ENCODE measurements at places on chromosomes 1 and 21.

- H3K27me3 ChIP-seq, result no peaks in the 10 kb centered on the region
- H3K27ac ChIP-seq, result no peak overlapping the region
- no peak for DNase-seq
- H3K36me3 ChIP-seq, result no peaks in the 10 kb centered on the region
- H3K4me1 ChIP-seq, result no peaks in the 10 kb centered on the region
- no peak overlapping the region for H3K4me3 ChIP-seq
These were observed 228.8 kb downstream of the COL11A1 start for GRCh38 chr1:102879439-102879993.

GRCh38 chr1:212916481-212917133 is 33.7 kb upstream of the VASH2 start:
- H3K4me3 ChIP-seq, result peak overlapping the region; percentile 29
- H3K4me1 ChIP-seq, result no peaks in the 10 kb centered on the region
- no peak overlapping the region for H3K27ac ChIP-seq
- H3K36me3 ChIP-seq, result no peaks in the 10 kb centered on the region
- peak; percentile 55 for DNase-seq

DNA sequence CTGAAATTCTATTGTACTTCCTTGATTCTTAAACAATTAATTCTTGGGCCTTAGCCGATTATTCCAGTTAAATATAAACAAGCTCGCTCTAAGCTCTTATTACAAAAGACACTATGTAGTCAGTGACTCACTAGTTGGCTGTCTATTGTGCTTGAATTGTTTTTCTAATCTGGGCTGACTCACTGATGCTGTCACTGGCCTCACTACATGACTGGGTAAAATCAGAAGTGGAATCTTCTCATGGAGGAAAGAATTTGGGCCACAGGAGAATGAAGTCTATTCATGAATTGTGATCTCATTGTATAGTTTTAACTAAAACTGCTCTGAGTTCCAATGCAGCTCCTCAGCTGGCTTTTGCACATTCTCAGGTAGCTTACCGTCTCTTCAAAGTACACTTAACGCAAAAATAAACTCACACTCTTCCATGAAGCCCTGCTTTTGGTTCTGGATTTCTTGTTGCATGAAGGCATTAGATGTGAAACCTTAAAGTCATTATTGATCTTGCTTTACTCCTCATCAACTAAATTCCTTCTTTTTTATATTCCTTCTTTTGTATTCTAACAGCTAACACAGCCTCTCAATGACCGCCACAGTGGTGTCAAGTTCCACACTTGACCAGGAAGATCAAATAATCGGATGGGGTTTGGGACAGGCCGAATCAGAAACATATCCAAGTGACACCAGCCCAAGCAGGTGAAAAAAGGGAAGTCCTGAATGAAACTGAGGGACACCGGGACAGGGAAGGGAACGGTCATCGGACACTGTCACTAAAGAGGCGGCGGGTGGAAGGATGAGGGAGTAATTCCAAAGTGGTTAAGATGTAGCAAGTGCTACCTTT is 80.9 kb upstream of the LBR start:
- no peaks in the 10 kb centered on the region for H3K27me3 ChIP-seq
- no peak overlapping the region for H3K27ac ChIP-seq
- peak; percentile 23 for DNase-seq
- no peak overlapping the region for H3K4me3 ChIP-seq

DNA sequence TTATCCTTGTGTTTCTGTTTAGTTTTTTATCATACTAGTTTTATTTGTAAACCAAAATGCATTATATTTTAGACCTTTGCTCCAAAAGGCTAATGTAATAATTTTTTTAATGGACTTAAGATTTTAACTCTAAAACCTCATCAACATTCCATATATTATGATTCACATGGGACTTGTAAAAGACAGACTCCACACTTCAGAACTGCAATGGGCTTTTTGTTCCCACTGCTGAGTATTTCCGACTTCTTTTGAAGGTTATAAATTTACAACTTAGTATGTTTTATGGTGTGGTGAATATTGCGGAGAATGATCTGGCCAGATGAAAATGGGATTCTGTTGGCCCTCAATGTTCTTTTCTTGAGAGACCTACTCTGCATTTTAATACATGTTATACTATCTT is 678.5 kb downstream of the USP25 start:
- no peaks in the 10 kb centered on the region for H3K36me3 ChIP-seq
- DNase-seq, result no peak
- H3K4me3 ChIP-seq, result no peak overlapping the region
- H3K27me3 ChIP-seq, result no peaks in the 10 kb centered on the region

DNA sequence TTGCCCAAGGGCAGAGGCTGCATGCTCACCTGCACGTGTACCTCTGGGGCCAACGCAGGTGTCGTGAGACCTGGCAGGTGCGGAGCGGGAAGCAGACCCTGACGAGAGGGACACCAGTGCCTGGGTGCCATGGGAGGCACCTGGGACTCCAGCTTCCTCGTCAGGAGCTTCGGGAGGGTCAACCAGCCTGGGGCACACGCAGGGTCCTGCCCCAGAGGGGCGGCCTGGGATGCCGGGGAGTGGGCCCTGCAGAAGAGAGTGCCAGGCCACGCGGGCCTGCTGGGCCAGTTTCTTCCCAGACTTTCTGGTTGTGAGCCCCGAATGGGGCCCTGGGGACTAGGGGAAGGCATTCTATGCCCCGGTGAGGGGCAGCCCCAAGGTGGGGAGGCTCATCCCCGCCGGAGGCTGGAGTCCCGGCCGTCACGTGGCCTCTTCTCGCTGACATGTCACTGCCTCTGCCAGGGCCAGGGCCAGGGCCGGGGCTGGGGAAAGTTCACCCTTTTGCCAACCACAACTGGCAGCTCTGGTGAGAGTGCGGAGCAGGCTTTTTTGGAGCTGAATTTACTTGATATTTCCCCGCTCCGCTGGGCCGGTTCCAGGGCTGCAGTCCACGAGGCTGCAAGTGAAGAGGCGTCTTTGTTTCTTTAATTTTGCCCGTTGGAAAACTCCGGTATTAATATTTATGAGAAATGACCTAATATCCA is 38.5 kb upstream of the ACTRT2 start:
- H3K4me1 ChIP-seq, result peaks cover 9% of the 10 kb centered on the region
- no peak for DNase-seq
- H3K36me3 ChIP-seq, result no peaks in the 10 kb centered on the region
- H3K27me3 ChIP-seq, result no peaks in the 10 kb centered on the region
- H3K4me3 ChIP-seq, result no peak overlapping the region

GRCh38 chr1:174433451-174433850 is 14.3 kb upstream of the GPR52 start:
- no peaks in the 10 kb centered on the region for H3K4me1 ChIP-seq
- H3K36me3 ChIP-seq, result no peaks in the 10 kb centered on the region
- H3K27me3 ChIP-seq, result no peaks in the 10 kb centered on the region
- H3K4me3 ChIP-seq, result no peak overlapping the region
- H3K27ac ChIP-seq, result no peak overlapping the region

DNA sequence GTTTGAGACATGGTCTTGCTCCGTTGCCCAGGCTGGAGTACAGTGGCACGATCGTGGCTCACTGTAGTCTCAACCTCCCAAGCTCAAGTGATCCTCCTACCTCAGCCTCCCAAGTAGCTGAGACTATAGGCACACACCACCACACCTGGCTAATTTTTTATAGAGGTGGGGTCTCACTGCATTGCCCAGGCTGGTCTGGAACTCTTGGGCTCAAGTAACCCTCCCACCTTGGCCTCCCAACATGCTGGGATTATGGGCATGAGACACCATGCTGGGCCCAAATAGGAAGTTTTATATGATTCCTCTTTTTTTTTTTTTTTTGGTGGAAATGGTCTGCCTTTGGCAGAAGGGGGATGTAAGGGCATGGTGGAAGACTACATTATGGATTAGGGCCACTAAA is 6.1 kb upstream of the FNDC7 start:
- H3K27me3 ChIP-seq, result no peaks in the 10 kb centered on the region
- peaks cover 6% of the 10 kb centered on the region for H3K36me3 ChIP-seq
- no peak for DNase-seq
- H3K4me1 ChIP-seq, result no peaks in the 10 kb centered on the region

DNA sequence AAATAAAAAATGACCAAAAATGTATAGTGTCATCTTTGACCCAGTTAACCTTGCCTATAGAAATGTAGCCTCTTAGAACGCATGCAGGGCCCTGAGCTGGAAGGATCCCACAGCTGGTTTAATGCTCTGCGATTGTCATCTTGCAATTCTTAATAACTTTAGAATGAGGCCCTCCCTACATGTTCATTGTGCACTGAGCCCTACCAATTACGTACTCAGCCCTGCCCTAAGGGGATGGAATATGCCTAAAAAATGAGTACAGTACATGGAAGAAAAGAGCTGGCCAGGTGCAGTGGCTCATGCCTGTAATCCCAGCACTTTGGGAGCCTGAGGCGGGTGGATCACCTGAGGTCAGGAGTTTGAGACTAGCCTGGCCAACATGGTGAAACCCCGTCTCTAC is 57.8 kb upstream of the BCAR3 start:
- H3K36me3 ChIP-seq, result no peaks in the 10 kb centered on the region
- no peak overlapping the region for H3K27ac ChIP-seq
- H3K4me1 ChIP-seq, result no peaks in the 10 kb centered on the region
- no peak for DNase-seq
- no peak overlapping the region for H3K4me3 ChIP-seq

DNA sequence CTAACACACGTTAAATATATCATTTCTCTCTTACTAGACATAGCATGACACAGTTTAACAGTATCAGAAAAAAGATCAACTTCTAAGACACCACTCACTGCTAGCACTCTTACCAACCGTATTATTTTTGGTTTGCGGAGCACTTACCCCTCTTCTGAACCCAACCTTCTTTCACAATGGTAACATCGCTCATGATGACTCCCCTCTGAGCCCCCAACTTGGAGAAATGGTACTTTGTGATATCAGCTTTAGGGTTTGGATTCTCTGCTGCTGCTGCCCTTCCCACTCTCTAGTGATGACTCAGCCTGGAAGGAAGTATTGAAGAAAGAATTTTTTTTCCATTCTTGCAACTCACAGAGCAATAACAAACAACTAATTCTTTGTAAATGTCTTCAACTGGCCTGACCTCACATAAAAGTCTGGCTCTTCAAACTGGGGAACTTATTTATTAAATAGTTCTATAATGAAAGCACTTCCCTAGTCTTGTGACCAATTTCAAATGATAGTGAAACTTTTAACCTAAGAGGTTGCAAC is 7.0 kb downstream of the AKT3 start:
- peak; percentile 69 for DNase-seq
- no peak overlapping the region for H3K4me3 ChIP-seq
- H3K27me3 ChIP-seq, result no peaks in the 10 kb centered on the region
- H3K4me1 ChIP-seq, result peaks cover 7% of the 10 kb centered on the region
- H3K27ac ChIP-seq, result peak overlapping the region; percentile 8
- H3K36me3 ChIP-seq, result no peaks in the 10 kb centered on the region

- DNase-seq, result no peak
- no peaks in the 10 kb centered on the region for H3K4me1 ChIP-seq
- H3K27ac ChIP-seq, result no peak overlapping the region
- peaks cover 65% of the 10 kb centered on the region for H3K36me3 ChIP-seq
- H3K27me3 ChIP-seq, result no peaks in the 10 kb centered on the region
These were observed 57.9 kb downstream of the SLC37A1 start for GRCh38 chr21:42571391-42572150.

GRCh38 chr1:197042676-197043341 is 24.3 kb downstream of the F13B start:
- no peak overlapping the region for H3K4me3 ChIP-seq
- H3K27ac ChIP-seq, result no peak overlapping the region
- H3K36me3 ChIP-seq, result no peaks in the 10 kb centered on the region
- DNase-seq, result no peak
- H3K27me3 ChIP-seq, result no peaks in the 10 kb centered on the region

DNA sequence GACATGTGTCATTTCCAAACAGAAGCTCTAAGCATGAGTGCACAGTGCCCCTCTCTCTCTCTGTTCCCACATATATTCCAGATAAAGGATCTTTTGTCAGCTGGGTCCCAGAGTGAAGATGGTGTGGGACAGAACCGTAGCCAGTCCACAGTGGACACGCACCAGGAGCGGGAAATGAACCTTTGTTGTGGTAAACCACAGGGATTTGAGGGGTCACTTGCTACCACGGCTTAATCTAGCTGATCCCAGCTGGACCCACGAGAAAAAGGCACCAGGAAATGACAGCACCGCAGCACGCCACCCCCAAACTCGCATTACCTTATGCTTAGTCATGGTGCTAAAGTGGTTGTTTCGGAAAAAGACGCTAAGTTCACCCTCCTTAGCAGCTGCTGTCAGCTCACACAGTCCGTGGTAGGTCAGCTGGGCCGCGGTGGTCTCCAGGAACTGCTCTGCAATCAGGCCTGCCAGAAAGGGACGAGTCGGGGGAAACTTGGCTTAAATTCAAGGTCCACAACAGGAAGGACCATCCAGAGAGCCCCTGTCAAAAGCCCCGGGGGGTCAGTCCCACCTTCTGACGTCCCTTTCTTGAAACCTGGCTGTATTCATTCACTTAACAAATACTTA is 7.5 kb downstream of the MINDY1 start:
- H3K27ac ChIP-seq, result peak overlapping the region; percentile 41
- DNase-seq, result peak; percentile 68
- H3K36me3 ChIP-seq, result peaks cover 29% of the 10 kb centered on the region
- peaks cover 53% of the 10 kb centered on the region for H3K4me1 ChIP-seq

DNA sequence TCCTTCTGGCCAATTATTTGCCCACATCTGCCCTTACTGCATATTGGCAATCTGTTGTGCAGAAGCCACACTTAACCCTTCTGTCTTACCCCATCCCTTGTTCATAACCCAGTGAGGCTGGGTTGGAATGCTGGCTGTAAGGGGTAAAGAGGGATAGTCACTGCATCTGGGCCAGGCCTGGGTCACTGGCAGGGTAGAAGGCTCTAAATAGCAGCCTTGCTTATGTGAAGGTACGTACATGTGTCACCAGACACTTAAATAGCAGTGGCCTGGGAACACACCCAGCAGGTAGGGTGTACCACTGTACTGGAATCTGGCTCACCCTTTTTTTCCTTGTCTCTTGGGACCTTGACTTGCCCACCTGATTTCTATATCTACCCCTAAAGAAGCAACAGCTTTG is 9.9 kb upstream of the TARS2 start:
- H3K4me3 ChIP-seq, result no peak overlapping the region
- no peaks in the 10 kb centered on the region for H3K27me3 ChIP-seq
- DNase-seq, result no peak
- no peaks in the 10 kb centered on the region for H3K36me3 ChIP-seq
- H3K27ac ChIP-seq, result no peak overlapping the region

GRCh38 chr1:46461809-46462448 is 27.7 kb upstream of the DMBX1 start:
- H3K4me3 ChIP-seq, result no peak overlapping the region
- peaks cover 6% of the 10 kb centered on the region for H3K4me1 ChIP-seq
- H3K27me3 ChIP-seq, result peaks cover 6% of the 10 kb centered on the region
- DNase-seq, result no peak
- no peaks in the 10 kb centered on the region for H3K36me3 ChIP-seq

DNA sequence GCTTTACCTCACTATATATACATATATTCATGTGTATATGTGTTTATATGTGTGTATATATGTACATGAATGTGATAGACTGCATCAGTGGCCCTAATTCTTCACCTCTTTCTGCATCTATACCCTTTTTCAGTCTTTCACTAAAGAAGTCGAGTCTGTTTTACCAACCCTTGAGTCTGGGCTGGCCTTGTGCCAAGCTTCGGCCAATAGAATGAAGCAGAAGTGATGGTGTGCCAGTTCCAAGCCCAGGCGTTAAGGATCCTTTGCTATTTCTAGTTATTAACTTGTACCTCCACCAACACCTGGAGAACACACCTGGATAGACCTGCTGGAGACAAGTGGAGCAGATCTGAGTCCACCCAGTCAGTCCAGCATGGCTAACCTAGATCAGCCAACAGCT is 61.6 kb upstream of the PPM1J start:
- no peak overlapping the region for H3K27ac ChIP-seq
- no peak overlapping the region for H3K4me3 ChIP-seq
- H3K27me3 ChIP-seq, result peaks cover under 1% of the 10 kb centered on the region
- H3K36me3 ChIP-seq, result no peaks in the 10 kb centered on the region
- no peaks in the 10 kb centered on the region for H3K4me1 ChIP-seq

- H3K27me3 ChIP-seq, result peaks cover 11% of the 10 kb centered on the region
- no peak overlapping the region for H3K4me3 ChIP-seq
- DNase-seq, result no peak
- no peak overlapping the region for H3K27ac ChIP-seq
- peaks cover 4% of the 10 kb centered on the region for H3K4me1 ChIP-seq
These were observed 16.3 kb upstream of the SARS1 start for GRCh38 chr1:109197158-109198042.
